ENCODE measurements at places on chromosomes 13 and 19.

DNA sequence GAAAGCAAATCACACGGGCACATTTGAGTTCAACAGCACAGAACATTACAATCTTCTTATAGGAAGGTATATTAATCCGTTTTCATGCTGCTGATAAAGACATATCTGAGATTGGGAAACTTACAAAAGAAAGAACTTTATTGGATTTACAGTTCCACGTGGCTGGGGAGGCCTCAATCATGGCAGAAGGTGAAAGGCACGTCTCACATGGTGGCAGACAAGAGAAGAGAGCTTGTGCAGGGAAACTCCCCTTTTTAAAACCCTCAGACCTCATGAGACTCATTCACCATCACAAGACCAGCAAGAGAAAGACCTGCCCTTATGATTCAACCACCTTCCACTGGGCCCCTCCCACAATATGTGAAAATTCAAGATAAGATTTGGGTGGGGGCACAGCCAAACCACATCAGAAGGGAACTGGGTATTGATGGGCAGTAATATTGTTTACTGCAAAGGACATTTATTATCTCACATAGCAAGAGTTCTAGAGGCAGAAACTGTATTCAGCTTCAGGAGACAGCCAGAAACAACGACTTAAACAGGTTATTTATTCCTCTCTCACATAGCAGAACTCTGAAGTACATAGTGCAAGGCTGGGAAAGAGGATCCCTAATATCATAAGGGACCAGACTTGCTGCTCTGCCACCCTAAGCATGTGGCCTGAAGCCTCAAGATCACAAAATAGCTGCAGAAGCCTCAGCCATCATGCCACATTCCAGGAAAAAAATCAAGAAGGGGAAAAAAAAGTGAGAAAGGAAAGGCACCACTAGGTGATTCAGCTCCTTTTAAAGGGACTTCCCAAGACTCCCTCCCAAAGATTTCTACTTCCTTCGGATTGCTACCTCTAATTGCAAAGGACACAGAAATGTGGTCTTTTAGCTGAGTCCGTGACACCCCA, 23.1 kb downstream of the FXYD5 start:
- DNase-seq, result no peak

DNA sequence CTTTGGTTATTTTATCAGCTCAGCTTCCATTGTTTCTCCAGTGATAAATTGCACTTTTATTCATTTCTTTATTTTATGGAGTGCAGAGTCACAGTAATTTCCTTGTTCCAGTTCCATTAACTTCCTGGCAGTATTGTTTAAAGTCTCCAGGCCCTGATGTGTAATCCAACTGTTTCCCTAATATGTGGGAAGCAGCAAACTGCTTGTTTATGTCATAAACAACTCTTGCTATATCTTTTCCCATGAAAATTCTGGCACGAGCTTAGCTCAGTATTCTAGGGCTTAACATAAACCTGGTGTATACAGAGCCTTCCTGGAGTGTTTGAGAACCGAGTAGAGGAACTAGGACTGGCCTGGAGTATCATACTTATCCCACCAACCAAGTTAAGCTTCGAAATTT, 83.5 kb upstream of the ARGLU1 start:
- DNase-seq, result peak; percentile 21

- peak; percentile 46 for DNase-seq
Measured at GRCh38 chr13:61954092-61954491, 538.4 kb upstream of the PCDH20 start.

GRCh38 chr13:94317063-94317491, 162.4 kb downstream of the DCT start:
- DNase-seq, result no peak

DNA sequence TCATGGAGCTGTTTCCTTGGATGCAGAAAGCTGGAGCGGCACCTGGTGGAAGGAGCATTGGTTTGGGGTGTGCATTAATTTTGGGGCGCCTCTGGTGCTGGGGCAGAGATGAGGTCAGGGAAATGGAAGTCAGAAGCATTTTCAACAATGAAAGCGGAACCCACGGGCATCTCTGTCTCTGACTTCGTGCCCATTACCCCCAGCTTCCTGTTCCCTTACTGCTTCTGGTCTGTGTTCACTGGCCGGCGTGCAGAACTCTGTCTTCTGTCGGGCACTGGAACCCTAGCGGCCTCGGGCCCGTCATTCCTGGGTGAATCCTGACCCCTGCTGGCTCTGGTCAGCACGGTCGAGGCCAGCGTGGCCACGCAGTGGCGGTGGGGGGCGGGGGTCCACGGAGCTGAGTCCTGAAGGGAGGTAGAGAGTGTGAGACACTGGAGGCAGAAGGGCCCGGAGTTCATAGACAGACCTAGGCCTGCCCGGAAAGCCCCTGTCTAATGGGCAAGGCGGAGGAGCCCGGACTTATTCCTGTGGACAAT, 7.9 kb upstream of the LINGO3 start:
- DNase-seq, result no peak

- no peak for DNase-seq
Measured at GRCh38 chr13:32254916-32255723, 60.0 kb downstream of the ZAR1L start.

DNA sequence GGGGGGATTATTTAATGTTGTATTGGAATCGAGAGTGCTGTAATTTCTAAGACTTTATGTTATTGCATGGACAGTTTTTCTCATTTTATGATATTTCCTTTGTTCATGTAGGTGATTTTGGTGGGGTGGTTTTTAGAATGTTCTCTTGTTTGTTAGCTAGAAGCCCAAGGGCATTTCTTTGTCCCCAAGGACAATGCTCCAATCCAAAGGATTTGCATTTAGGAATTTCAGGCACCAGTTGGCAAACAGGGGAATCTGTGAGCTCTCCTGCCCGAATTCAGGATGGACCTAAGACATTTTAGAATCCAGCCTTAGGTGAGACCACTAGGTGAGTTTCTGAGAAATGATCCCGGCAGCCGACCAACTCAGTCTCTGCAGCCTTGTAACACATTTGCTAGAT, 324.9 kb downstream of the KCNRG start:
- DNase-seq, result no peak

Measured in muscle of arm (tissue), 14 donors.